ENCODE measurements at places on chromosomes 1 and 21.

DNA sequence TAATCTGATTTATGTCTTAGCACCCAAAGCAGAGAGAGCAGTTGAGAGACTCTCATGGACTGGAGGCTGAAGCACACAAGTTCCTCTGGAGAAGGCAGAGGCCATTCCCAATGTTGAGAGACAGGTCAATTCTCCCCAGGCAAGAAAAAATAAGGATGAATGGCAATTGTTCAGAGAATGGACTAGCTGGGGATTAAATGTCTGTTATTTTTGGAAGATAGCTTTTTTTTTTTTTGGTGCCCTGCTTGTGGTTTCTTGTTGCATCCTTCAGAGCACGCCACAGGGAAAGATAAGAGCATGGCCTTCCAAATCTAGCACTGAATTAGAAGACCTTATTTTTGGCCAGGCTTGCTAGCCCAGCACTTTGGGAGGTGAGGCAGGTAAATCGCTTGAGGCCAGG lies 65.6 kb upstream of the ERRFI1 start:
- DNase-seq, result no peak

- DNase-seq, result no peak
Measured at GRCh38 chr1:165897326-165898303, 70.2 kb downstream of the UCK2 start.

DNA sequence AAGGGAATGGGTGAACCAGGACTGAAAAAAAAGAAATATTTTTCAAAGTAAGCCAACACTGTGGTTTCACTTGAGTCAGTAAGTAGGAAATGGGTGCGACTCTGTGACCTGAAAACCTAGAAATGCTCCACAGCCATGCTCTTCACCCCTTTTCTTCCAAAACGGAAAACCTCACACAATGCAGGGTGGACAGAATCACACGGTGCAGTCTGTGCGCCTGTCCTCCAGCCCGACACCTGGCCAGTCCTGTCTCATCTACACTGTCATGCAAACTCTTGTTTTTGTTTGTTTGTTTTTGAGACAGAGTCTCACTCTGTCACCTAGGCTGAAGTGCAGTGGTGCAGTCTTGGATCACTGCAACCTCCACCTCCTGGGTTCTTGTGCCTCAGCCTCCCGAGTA lies 53.3 kb downstream of the B3GALT5 start:
- DNase-seq, result no peak

- DNase-seq, result no peak
Measured at GRCh38 chr1:63148825-63149645, 173.3 kb upstream of the FOXD3 start.
